Stimulated activated CD8-positive, alpha-beta memory T cell treated with anti-CD3 and anti-CD28 coated beads, Interleukin-15, amount 100 ng/mL, for 24 hours (primary cell): ENCODE measurements at places on chromosomes 16 and 17.

- DNase-seq, result no peak
Observed at GRCh38 chr17:46726206-46726605, 92.3 kb downstream of the WNT3 start.

- DNase-seq, result no peak
Observed at GRCh38 chr16:50071075-50071671, 5.4 kb downstream of the HEATR3 start.

GRCh38 chr16:88878967-88879787, 12.7 kb upstream of the PABPN1L start:
- DNase-seq, result no peak

- no peak for DNase-seq
Observed at GRCh38 chr16:17129971-17130370, 340.8 kb downstream of the XYLT1 start.

DNA sequence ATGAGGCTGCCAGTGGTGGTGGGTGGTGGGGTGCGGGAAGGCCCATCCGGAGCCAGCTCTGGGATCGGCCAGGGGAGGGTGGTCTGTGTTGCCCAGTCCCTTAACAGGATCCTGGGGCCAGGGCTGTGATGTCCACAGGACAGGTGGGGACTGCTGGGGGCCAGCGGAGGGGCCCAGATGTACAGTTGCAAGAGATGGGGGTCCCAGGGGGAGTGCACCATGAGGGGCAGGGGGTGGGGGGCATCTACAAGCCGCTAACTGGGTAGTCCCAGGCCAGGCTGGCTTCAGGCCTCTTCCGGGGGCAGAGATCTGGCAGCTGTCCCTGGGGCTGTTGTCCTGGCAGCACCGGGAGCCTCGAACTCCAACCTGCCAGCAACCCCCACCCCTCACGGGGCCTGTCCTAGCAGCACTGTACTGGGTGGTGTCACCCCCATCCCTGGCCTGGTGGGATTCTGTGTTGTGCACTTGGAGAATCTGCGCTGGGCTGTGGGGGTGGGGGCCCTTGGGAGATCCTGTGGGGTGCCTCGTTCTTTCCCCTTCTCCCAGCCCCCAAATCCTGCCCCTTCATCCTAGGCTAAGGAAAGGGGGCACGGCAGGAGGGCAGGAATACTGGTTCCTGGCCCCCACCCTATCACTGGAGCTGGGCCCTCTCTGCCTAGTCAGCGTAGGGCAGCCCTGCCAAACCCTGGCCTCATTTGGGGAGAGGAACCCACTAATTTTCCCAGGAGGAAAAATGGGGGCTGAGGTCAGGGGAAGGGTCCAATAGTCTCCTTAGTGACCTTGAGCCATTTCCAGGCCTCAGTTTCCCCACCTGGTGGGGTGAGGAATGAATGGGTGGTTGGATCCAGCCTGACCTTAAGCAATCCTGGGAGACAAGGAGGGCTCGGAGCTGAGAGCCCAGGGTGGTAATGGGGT, 1.4 kb downstream of the MTSS2 start:
- DNase-seq, result no peak

DNA sequence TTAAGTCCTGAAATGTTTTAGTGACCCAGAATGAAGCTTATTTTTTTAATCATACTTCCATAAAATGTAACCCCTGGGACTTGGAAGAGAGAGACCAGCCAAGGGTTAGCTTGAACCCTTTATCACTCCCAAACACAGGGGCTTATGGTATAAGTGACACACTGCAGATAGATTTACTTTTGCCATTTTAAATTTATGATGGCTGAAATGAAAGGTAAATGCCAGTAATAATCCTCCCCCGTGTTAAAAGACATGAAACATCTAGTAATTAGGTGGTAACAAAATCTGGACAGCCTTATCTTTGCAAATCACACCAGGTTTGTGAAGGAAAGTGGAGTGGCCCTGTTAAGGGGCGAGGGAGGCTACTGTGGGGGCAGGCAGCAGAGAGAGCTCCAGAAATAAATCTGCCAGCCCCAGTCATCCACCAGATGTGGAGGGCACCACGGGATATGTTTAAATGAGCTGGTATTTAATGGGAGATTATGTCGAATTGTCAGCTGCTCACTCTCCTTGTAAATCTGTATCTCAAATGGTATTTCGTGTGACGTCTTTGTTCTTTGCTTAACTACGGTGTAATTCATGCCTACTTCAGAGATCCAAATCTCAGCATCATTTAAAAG, 326.5 kb downstream of the WWOX start:
- no peak for DNase-seq

DNA sequence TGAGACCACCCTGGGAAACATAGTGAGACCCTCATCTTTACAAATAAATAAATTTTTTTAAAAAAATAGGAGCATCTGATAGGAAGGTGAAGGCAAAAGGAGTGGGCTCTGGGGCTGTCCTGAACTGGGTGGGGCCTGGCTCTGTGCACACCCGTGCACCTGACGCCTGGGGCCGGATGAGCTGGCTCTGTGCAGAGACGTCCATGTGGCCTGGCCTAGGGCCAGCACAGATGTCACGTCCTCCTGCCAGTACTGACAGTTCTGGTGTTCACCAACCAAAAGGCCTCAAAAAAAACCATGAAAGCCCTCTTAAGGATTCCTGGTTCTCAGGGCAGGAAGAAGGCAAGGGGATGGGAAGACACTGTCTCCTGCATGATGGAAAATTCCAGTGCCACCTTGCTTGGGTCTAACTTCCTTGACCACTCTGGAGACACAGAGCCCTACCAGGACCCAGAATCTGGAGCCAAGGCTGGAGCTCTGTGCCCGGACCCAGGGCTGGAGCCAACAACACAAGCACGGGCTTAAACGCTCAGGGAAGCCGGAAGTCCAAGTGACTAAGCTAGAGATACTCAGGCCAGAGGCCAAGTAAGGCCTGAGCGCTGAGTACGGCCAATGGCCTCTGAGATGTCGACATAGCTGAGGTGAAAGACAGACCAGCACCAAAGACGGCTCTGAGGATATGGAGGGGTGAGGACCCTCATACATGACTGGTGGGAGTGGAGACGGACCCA, 32.9 kb downstream of the COPRS start:
- no peak for DNase-seq

GRCh38 chr16:68448360-68448970, at the start of gene SMPD3:
SMPD3 (minus strand) TSS chr16:68448508; CDS start chr16:68372181, 76,327 bp downstream.
- peak; percentile 95 for DNase-seq

GRCh38 chr16:86611525-86611855, 33.1 kb downstream of the FOXL1 start:
- no peak for DNase-seq

DNA sequence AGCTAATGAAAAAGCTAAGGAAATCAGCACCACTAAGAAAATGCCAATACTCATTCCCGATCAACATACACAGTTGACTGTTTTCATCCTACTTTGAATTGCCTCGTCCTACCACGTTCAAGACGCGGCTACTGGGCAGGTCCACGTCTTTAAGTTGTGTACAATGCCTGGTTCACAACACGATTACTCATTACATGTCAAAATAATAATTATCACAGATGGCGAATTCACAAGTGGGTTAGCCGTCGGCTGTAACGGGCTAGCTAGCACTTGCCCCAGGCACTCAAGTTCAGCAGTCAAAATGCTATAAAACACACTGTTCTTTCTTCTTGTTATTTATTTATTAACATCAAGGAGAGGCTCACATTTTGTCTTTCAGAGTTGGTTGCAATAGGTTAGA, 124.2 kb downstream of the ZFHX3 start:
- no peak for DNase-seq

- DNase-seq, result no peak
Observed at GRCh38 chr16:8877894-8878522, 4.1 kb upstream of the LITAFD start.

DNA sequence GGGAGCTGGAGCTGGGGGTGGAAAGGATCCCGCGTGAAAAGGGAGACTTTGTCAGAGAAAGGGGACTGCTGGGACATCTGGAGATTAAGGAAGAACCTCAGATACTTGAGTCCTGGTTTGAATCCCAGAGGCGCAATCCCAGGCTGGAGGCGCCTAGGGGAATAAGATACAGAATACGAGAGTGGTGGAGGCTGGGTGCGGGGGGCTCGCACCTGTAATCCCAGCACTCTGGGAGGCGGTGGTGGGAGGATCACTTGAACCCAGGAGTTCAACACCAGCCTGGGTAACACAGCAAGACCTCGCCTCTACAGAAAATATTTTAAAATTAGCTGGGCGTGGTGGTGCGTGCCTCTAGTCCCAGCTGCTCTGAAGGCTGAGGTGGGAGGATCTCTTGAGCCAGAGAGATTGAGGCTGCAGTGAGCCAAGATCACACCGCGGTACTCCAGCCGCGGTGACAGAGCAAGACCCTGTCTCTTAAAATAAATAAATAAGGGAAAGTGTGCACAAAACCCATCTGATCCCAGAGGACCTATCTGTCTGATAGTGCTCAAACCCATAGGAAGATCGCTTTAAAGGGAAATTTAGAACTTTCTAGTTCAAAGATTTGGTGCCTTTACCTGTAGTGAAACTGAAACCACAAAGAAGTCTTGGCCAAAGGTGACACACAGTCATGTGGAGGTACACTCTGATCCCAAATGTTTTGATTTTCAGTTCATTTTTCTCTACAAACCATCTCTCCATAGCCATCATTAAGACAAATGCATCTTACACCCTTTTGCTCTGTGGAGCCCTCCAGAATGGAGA, 617 bp upstream of the SCRN2 start:
- no peak for DNase-seq

GRCh38 chr17:39676198-39676819, 8.1 kb downstream of the PNMT start:
- DNase-seq, result no peak

GRCh38 chr17:41707803-41708669, 4.1 kb upstream of the GAST start:
- no peak for DNase-seq
